M059J (cell line): ENCODE measurements at places on chromosomes 6 and 20. TPM values are rescaled to one million over a fixed set of nuclear protein-coding genes. Genes with fewer than 3 reads are reported as not detected.

The CD109 gene
- total RNA-seq = 24.0 and 39.3 TPM in 2 replicates

DNA sequence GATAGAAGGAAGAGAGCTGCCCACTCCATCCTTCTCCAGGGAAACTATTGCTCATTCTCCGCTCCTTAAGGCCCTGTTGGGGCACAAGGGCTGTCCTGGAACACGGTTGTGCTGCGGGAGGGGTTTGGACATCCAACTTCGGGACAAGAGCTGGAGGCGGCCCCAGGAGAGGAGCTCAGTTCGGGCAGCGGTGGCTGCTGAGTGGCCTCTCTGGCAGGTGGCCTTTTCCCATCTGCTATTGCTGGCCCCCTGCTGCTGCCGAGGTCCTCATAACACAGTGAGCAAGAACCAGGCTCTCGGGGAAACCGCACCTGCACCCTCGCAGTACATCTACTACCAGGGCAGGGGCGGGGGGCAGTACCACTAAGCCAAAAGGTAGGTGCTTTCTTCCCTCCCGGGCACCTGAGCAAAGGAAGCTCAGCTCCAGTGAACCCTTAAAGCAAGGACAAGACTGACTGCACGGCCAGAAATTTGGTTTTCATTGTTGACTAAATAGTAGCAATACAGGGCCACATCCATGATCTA, 63.7 kb downstream of the PSMG4 start:
- DNase-seq = no peak

DNA sequence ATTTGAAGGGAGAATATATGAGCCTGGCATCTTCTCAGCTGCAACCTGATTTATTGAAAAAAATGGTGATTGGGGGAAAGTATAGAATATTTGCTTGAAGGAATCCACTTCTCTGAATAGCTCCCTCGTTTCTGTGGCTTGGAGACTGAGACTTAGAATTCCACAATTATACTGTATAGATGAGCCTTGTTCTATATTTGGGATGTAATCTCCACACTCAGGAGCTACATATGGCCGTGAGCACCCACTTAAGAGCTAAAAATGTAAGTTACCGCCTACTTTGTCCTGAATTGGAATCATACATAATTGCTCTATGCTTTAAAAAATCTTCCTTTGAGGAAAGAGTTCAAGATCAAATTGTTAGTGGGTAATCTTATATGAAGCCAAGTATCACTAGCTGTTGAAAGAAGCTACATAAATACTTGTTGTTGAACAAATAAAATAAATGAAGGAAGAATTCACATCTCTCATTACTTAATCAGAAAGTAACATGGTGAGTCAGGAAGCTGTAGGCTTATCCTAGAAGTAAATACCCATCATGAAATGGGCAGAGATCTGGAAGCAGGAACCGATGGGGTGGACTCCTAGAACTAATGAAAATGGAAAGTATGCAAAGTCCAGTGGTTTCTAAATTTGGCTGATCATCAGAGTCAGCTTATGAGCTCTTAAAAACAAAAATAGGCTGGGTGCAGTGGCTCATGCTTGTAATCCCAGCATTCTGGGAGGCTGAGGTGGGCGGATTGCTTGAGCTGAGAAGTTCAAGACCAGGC, 254.3 kb downstream of the SOX4 start:
- no peak for DNase-seq

- peak; percentile 98 for DNase-seq
Measured at GRCh38 chr20:19784511-19785172, 26.6 kb downstream of the RIN2 start.

GRCh38 chr20:25623225-25623735, 534 bp downstream of the NANP start:
- peak; percentile 59 for DNase-seq

DNA sequence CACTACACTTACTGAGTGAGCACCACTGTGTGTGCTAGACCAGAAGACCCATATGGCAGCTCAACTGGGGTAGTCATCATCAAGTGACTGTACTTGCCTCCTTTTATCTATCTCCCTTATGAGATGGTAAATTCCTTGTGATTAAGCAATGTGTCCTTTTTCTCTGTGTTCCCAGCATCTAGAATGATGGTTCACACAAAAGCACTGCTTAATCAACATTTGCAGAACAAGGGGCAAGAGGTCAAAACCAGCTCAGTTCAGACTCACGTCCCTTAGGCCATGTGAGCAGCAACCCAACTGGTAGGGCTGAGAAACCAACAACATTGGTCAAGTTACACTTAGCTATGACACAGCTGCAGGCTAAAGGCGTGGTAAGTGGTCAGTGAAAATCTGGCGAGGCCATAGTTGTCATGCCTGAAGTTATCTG, 10.0 kb downstream of the TRAM2 start:
- DNase-seq = peak; percentile 100

DNA sequence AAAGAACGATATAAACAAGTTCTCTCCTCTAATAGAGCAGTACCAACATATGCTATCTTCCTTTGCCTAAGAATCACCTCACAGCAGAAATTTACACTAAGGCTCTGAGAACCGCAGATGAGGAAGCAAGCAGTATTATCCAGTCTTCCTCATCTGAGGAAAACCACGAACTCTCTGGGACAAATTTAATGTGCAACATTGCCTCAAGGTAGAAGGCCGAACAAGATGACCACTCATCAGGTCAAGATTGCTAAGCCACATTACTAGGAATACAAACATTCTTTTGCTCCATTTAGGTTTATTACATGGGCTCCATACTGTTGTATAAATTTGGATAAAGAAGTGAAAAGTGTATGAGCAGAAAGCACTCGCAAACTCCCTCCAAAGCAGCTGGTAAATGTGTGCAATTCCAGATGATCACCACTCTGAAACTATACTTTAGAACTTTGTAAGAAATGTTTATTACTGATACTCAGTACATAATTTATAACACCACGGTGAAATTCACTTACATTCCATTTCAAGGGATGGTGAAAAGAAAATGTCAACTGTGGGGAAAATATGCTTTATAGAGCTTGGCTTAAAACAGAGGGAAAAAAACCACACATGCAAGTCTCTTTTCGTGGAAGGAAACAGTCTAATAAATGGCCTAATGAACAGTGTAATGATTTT, 398.4 kb downstream of the BTBD9 start:
- DNase-seq = peak; percentile 95

GRCh38 chr6:73774311-73774774, 78.3 kb downstream of the CD109 start:
- DNase-seq = peak; percentile 100

GRCh38 chr6:151498327-151498726, 4.5 kb downstream of the CCDC170 start:
- no peak for DNase-seq

DNA sequence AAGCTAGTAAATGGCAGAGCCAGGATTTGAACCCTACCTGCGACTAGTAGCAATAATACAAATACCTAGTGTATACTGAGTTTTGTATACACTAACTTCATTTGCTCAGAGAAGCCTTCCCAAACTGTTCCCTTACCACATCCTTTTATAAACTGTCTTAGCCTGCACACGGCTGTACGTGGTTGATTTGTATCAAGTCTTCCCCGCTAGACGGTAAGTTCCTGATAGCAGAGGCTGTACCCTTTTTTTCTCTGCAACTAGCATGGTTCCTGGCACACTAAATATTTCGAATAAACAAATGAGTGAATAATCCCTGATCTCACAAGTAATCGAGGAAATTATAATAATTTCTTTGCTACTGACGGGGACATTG, 636 bp downstream of the RTF2 start:
- DNase-seq = no peak
